ENCODE measurements at places on chromosomes 7 and 10.

DNA sequence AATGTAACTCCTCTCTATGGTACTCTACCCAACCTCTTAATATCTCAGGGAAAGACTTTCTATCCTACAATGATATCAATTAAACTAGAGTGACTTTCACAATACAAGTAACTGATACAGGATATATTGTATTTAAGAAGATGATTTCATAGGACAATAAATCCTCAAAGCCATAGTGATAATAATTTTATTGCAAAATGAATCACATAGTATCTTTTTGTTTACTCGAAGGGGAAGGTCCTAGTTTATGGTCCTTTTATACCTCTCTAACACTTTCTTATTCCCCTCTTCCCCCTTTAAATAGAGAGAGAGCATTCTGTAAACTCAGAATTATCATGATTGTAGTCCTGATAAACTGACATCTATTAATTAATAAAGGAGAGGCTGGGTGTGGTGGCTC lies 56.4 kb downstream of the TMEM106B start:
- DNase-seq, result no peak

DNA sequence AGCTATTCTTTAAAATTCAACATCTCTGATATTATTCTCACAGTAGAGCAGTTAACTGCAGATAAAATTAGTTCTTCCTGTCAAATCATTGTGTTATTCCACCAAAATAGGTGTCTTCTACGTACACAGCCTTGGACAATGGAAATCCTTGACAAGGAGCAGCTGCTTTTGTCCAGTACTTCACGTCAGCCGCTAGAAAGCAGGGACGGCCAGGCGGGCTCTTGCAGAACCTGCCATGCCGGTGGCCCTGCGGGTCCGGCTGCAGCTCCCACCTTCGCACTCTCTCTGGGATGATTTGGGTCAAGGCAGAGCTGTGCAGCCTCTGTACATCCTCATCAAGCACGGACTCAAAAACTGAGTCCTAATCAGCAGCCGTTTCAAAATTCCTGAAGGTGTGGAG lies 2.2 kb upstream of the FOXI2 start:
- no peak for DNase-seq

DNA sequence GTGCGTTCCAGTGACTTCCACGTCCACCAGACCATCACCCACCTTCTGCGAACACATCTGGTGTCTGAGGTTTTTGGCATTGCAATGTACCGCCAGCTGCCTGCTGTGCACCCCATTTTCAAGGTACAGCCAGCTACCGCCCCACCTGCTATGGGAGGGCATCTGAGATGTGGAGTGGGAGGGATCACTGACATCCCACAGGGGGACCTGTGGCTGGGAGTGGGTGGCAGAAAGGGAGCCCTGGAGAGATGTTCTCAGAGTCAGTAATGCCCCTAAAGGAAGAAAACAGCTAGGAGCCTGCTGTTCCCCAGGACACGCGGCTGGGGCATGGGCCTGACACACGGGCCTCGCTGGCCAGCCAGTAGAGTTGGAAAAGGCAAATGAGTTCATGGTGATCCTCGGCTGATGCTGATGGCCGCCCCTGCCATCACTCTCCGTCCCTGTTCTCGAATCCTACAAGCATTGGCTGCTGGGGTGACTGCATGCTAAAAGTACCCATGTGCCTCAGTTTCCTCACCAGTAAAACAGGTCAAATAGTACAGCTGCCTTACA lies 66.6 kb downstream of the ALOX5 start:
- DNase-seq, result no peak

DNA sequence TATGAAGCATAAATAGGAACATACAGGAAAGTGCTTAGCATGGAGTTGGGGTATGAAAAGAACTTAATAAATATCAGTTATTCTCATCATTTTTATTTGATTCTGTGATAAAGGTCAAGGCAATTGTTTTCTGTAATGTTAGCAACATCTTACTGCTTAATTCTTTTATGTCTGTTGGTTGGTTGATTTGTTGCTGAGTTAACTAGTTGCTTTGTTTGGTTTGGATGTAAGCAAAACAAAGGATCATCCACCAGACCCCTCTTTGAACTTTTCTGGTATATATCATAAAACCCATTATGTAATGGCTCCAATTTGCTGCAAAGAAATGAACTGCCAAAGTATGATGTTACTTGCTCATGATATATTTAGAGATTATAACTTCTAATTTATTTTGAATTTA lies 44.5 kb downstream of the CH25H start:
- no peak for DNase-seq

DNA sequence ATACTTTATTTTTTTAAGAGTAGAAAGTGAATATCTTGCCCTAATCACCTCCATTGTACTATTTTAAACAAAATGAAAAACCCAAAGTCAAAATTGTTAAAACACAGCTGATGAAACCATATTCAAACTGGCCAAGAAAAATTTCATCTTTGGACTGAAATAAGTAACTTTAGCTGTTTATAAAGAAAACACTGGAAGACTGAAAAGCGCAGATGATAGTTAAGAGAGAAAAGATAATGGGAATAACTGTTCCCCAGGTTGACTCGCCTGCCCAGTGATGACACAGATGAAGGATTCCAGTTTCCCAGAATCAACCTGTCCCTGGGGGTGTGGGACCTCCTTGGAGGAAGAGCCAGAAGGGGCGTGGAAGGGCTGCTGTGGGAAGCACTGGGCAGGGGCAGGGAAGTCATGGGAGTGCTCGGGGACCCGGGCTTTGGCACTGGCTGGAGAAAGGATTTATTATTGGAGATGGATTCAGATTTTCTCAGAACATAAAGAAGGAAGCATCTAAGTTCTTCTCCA lies 43.1 kb downstream of the DENND2A start:
- DNase-seq, result no peak

DNA sequence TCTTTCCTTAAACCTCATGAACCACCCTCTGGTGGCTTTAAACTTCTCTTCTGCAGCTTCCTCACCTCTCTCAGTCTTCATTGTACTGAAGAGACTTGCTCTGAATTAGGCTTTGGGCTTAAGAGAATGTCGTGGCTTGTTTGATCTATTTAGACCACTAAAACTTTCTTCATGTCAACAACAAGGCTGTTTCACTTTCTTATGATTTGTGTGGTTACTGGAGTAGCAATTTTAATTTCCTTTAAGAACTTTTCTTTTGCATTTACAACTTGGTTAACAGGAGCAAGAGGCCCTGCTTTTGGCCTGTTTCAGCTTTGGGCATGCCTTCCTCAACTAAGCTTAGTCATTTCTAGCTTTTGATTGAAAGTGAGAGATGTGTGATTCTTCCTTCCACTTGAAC lies 38.1 kb upstream of the CDHR3 start:
- DNase-seq, result no peak

DNA sequence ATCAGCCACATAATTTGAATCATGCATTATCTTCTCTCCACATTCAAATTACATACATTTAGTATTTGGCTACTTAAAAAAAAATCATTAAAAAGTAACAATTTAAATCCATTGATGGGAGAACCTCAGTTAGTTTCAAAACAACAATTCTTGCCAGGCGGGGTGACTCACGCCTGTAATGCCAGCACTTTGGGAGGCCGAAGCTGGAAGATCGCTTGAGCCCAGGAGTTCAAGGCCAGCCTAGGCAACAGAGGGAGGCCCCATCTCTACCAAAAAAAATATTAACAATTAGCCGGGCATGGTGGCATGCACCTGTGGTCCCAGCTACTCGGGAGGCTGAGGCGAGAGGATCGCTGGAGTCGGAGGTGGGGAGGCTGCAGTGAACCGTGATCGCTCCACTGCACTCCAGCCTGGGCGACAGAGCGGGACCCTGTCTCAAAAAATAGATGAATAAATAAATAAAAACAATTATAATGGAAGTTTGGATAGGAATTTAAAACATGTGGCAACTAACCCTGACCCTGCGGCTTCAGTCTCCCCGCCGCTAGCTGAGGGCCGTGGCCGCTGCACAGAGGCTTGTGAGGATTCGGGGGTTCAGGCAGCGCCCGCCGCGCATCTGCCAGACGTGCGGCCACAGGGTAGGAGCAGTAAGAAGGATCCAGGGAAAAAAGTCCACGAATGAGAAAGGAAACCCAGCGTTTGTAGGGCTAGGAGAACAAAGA lies 1.1 kb upstream of the CSGALNACT2 start:
- DNase-seq, result no peak

DNA sequence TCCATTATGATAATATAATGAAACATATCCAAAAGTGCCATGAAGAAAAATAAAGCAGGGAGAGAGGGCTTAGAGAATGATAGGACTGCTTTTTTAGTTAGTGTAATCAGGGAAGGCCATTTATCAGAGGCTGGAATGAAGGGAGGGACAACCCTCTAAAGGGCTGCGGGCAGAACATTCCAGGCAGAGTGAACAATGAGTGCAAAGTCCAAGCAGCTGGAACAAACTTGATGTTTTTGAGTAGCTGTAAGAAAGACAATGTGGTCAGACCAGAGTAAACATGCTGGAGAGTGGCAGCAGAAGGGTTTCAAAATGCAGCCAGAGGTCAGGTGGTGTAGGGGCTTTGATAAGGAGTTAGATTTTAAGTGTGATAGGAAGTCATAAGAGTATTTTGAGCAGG lies 65.6 kb upstream of the CCDC6 start:
- DNase-seq, result no peak

GRCh38 chr7:108605559-108606201 lies 36.0 kb downstream of the DNAJB9 start:
- DNase-seq, result no peak

- DNase-seq, result no peak
Observed at GRCh38 chr10:49760789-49761188, 1.3 kb downstream of the OGDHL start.

- DNase-seq, result no peak
Observed at GRCh38 chr10:112332509-112333228, 41.2 kb upstream of the ACSL5 start.

- no peak for DNase-seq
Observed at GRCh38 chr10:77498210-77498609, 139.4 kb downstream of the KCNMA1 start.

- no peak for DNase-seq
Observed at GRCh38 chr10:79020015-79020491, 48.7 kb upstream of the ZMIZ1 start.

DNA sequence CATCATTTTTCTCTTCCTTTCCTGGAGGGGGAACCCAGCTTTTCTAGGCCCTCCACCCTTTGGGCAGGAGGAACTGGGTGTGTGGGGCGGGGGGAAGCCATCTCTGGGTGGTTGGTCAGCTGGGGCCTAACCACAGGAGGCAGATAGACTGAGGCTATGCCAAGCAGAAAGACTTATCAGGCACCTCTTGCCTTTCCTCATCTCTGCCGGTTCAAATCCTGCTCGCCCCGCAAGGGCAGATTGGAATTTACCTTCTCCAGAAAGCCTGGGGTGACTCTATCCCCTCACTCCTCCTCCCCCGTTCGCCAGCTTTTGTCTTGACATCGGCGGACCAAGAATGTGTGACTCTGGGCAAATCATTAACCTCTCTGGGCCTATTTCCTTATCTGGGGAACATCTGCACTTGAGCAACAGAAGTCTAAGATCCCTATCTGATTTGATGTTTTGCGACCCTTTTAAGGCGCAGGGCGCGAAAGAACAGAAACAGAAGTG lies 584 bp upstream of the GARS1 start:
- peak; percentile 7 for DNase-seq

GRCh38 chr10:17033529-17034260 lies 95.9 kb downstream of the CUBN start:
- DNase-seq, result no peak

GRCh38 chr7:2108071-2108455 lies 124.7 kb downstream of the MAD1L1 start:
- no peak for DNase-seq

DNA sequence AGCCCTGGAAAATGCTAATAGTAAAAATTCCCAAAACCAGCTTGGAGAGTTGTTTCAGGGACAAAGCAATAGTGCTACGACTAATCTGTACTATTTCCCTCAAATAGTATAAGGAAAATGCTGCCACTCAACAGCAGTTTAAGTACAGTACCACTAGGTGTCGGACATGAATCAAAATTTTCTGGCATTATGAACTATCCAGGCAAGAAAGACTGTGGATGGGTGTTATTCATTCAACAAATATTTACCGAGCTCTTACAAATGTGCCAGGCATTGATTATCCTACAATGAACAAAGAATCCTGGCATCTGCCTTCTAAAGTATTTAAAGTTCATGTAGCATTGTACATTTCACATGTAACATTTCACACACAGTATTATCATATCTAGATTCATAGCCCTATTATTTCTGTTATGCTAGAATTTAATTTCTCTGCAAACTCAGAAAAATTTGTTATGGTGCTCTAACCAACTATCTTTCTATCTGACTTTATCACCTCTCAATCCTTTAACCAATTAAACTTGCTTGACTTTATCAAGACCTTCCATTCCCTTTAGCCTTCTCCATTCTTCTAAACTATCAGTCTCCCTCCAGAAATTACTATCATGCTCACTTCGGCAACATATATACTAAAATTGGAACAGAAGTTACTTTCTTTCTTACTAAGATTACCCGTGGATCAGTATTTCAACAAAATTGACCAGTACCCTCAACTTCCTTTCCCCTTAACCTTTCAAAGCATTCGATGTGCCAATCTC lies 80.6 kb downstream of the ARHGAP21 start:
- DNase-seq, result no peak

- no peak for DNase-seq
Observed at GRCh38 chr7:55104712-55105433, 86.1 kb downstream of the EGFR start.

DNA sequence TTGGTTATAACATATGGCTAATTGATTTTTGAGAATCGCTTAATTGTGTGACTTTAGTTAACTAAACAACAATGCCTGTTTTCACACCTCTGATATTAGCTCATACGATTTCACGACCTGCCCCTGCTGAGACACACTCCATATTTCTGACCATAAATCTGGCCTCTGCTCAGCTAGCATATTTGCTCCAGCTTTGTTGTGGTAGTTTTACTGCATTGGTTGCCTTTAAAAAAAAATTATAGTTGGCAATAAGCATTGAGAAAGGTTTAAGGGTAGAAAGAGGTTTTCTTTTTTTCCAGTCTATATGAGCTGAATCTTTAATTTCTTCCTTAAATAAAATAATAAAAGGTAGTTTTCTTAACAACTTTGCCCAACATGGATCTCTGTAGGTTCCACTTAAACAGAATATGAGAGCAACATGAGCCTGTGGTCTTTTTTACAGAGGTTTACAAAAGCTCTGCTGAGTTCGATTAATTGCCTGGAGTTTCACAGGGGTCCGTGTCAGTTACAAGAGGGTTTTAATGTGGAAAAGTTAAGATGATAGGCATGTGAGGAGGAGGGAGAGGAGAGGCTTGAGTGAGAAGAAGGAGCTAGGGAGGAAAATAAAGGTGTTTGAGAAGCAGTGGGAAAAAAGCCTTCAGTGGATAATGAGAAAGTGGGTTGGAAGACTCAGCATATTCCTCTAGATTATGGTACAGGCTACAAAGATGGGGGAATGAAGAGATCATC lies 318.2 kb downstream of the CXCL12 start:
- DNase-seq, result no peak

DNA sequence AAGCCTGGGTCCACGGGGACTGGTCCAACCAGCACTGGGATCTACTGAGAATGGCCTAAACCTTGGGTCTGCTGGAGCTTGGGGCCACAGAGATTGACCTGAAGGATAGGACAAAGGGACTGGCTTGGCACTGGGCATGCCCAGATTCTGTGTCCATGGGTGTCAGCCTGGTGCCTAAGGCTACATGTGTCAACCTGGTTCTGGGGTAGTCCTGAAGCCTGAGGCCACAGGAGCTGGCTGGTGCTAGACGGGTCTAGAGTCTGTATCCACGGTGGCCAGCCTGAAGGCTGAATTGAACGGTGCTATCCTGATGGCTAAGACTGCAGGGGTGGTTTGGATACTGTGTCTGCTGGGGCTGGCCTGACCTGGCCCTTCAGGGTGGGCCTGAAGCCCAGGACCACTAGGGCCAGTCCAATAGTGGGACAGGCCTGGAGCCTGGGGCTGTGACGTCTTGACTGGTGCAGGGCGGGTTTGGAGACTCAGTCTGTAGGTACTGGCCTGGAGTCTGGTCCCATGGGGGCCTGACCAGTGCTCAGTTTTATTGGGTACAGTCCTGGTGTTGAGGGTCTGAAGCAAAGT lies 152.4 kb upstream of the HPS1 start:
- no peak for DNase-seq
